ENCODE measurements at places on chromosomes 1 and 21. TPM values are rescaled to one million over a fixed set of nuclear protein-coding genes. Genes with fewer than 3 reads are reported as not detected.

DNA sequence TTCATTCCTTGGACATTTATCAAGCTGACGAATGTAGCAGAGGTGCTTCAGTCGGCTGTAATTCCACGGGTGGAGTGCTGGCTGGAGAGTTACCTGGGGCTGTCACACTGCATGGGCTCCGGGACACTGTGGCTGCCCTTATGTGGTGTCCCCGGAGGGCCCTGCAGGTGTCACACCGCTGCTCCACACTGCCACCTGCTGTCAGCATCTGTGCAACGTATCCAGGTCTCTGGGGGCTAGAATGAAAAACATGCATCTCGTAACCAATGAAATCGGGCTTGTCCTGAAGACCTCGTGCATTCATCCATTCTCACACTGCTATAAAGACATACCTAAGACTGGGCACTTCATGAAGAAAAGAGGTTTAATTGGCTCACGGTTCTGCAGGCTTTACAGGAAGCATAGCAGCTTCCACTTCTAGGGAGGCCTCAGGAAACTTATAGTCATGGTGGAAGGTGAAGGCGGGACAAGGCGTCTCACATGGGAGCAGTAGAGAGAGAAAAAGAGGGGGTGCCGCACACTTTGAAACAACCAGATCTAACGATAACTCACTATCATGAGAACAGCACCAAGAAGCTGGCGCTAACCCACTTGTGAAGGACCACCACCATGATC is 46.7 kb upstream of the PCBP3 start:
- DNase-seq: no peak

- DNase-seq: no peak
Measured at GRCh38 chr21:42639646-42640152, 13.7 kb upstream of the PDE9A start.

PLA2G2C gene
- 0.50 TPM for total RNA-seq

DTL gene
- 12.7 TPM for total RNA-seq

ST6GALNAC5 gene
- total RNA-seq: 18.6 TPM
